D721Med (cell line): ENCODE measurements at places on chromosomes 1 and 21.

DNA sequence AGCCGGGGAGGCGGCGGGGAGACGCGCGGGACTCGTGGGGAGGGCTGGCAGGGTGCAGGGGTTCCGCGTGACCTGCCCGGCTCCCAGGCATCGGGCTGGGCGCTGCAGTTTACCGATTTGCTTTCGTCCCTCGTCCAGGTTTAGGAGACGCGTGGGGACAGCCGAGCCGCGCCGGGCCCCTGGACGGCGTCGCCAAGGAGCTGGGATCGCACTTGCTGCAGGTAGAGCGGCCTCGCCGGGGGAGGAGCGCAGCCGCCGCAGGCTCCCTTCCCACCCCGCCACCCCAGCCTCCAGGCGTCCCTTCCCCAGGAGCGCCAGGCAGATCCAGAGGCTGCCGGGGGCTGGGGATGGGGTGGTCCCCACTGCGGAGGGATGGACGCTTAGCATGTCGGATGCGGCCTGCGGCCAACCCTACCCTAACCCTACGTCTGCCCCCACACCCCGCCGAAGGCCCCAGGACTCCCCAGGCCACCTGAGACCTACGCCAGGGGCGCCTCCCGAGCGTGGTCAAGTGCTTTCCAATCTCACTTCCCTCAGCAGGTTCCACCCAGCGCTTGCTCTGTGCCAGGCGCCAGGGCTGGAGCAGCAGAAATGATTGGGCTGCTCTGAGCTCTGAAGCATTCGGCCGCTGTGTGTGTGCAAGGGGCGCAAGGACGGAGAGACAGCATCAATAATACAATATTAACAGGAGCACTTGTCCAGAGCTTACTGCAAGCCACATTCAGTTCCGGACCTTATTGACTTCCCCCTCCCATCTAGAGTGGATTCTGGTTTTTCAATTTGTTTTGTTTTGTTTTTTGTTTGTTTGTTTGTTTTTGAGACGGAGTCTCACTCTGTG is 10.3 kb downstream of the SIM2 start:
- no peak for DNase-seq

DNA sequence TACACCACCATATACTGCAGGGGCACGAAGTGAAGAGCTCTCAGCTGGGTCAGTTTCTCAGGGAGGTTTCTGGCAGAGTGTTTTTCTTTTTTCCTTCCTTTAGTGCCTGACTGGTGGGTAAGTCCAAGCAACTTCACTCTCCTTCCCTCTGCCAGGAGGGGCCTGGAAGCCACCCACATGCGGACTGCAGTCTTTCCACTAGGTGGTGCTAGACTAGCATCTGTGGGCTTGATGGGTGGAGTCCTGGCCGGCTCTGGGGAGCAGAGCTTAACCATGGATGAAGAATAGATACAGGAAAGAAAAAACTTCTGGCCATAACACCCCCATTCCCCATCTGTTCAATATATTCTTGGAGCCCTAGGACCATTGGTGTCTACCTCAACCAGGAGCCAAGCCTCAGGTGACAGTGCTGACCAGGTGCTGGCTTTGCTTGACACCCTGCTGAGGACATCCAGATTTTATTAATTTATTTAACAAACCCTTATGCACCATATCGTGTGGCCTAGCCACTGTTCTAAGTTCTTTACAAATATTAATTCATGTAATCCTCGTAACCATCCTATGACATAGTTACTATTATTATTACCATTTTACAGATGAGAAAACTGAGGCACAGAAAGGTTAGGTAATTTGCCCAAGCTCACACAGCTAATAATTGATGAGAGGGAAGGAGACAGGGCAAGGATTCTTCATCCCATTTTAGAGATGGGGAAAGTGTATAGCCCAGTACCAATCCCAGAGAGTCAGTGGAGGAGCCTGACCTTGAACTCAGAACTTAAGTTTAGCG is 126.7 kb upstream of the CSF3R start:
- DNase-seq: peak; percentile 75

GRCh38 chr1:114737314-114737849 is 20.4 kb downstream of the CSDE1 start:
- DNase-seq: no peak

DNA sequence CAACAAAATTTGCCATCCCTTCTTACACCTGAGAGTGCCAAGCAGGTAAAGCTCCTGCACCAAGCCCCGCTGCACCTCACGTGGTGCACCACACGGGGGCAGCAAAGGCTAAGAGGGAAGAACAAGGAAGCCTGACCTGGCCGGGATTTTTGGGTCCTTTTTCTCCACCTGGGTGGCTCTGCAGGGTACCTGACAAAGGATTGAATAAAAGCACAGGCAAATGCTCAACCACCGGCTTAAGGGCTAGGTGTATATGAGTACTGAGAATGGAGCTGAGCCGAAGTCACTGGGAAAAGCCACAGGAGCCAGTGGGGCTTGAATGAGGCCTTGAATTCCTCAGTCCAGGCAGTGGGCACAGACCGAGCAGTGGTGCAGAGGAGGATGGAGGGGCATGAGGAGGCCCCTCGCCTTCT is 36.4 kb downstream of the ZNF697 start:
- DNase-seq: peak; percentile 29

DNA sequence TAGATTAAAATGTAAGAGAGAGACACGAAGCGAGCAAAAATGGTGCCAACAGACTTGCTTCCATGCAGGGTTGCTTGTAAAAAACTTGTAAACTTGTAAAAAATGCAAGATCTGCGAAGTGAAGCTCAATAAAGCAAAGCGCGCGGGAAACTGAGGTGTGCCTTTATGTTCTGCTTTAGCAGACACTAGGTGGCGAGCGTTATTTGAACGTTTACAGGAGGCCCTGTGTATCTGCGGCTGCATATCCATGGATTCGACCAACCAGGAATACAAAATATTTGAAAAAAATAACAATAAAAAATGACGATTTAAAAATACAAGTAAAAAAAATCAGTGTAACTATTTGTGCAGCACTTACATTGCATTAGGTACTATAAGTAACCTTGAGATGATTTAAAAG is 1.5 kb downstream of the UBE2G2 start:
- DNase-seq: no peak

- no peak for DNase-seq
Measured at GRCh38 chr21:42538479-42539275, 25.0 kb downstream of the SLC37A1 start.

DNA sequence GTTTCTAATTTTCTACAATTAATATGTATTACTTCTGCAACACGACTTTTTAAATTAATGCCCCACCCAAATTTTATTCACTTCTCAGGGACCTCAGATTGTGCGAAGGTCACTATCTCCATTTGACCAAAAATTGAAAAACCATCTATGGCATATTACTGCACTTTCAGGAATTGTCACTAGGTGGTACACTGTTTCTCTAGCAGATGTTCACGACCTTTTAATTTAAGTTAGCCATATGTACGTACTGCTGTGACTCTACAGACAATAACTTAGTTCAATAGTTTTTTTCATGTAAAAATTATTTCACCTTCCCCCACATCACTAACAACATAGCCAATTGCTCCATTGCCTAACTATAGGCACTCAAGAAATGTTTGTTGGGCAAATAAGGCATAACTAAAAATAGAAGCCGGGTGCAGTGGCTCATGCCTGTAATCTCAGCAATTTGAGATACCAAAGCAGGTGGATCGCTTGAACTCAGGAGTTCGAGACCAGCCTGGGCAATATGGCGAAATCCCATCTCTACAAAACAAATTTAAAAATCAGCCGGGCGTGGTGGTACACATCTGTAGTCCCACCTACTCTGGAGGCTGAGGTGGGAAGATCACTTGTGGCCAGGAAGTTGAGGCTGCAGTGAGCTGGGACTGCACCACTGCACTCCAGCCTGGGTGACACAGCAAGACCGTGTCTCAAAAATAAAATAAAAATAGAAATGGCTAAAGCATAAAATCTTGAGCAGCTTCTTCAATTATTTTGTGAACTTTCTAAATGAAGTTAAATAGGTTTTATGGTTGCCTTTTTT is 75.7 kb upstream of the PKN2 start:
- no peak for DNase-seq

DNA sequence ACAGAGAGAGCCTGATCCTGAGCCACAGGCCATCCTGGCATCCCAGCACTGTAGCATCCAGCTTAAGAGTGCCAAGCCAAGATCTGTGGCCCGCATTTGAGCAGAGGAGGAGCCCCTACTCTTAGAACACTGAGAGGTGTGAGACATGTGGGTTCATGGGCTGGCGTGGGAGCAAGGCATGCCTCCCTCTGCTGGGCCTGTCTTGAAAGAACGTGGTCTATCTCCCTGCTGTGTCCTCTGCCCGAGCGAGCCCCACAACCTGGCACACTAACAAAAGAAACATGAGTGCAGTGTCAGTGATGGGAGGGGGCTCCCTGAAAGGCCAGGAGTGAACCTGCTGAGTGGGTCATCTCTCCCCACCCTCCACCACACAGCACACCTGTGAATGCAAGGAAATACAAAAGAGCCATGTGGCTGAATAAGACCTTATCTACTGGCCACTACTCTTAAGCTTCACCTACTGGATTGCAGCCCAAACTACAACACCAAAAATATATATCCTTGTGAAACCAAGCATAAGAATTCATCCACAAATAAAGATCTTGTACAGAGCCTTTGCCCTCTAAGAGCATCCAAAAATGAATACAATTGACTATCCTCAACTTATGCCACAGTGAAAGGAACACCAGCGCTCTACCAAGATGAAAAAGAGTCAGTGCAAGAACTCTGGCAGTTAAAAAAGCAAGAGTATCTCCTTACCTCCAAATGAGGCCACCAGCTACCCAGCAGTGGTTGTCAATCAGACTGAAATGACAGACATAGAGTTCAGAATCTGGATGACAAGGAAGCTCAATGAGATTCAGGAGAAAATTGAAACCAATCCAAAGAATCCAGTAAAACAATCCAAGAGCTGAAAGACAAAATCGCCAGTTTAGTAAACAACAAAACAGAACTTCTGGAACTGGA is 259.4 kb upstream of the DAB1 start:
- DNase-seq: no peak

DNA sequence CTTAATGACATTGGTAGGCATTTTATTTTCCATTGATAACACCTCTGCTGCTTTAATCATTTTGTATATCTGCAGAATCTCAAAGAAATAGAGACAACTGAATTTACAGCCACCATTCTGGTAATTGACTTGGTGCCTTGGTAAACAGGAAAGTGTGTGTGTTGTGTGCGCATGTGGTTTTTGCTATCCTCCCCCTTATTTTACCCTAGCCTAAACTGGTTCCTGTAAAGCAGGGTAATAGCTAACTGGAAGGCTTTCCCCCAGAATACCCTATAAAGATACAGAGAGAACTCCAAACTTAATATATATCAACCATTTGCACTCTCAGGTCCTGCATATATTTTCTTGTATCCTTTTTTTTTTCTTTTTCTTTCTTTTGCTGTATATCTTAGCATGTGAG is 149.5 kb upstream of the ADGRL4 start:
- DNase-seq: no peak

DNA sequence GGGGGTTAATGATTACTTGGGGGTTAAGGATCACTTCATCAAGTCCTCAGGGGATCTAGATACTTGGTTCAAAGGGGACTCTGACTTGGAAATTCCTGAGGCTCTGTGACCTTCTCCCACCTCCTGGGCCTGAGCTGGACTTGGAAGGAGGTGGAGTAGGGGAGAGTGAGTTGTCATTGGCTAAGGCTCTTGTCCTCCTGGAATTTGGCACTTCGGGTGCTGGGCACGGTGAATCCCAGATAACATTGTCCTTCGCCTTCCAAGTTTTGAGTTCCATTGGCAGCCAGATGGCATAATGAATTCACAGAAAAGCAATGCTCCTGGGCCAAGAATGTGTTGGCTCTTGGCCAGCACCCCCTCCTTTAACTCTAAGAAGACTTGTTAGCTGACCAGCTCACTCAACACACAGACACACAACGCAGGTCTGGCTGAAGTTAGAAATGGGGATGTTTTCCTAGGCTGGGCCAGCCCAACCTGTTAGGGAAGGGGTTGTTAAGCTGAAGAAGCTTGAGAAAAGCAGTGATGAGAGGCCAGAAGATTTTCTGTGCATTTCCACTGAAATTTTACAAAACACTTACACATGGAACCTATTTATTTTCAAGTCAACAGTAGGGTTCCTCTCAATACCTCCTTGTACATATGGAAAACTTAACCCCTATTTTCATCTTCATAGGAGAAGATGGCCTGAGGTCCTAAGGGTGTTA is 29.7 kb downstream of the SLC26A9 start:
- no peak for DNase-seq

- no peak for DNase-seq
Measured at GRCh38 chr1:1290238-1290731, 10.0 kb downstream of the SCNN1D start.

DNA sequence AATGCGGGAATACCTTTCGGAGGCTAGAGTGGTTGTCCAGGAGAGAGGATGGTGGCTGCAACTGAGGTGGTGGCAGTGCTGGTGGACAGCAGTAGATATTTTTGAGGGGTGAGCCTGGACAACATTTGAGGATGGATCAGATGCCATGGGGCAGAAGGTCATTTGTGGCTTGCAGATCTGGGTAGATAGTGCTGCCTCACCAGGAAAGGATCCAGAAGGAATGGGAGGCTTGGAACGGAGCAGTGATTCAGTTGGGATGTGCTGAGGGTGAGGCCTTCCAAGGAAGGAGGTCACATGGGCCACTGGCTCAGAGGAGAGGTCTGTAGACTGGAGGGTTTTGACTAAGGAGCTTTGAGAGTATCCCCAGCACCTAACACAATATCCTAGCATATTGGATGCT is 110.8 kb upstream of the KAZN start:
- DNase-seq: no peak

DNA sequence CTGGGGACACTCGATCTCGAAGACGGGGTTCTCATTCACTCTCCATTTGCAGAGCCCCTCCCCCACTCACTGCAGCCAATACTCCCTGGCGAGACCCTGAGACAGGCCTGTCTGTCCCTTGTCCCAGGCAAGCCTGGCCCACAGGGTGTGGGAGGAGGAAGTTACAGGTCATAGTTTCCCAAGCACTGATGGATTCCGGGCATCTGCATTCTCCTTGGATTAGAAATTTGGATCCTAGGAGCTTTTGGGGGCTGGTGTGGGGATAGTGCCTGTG is 11.3 kb downstream of the WNT3A start:
- no peak for DNase-seq

DNA sequence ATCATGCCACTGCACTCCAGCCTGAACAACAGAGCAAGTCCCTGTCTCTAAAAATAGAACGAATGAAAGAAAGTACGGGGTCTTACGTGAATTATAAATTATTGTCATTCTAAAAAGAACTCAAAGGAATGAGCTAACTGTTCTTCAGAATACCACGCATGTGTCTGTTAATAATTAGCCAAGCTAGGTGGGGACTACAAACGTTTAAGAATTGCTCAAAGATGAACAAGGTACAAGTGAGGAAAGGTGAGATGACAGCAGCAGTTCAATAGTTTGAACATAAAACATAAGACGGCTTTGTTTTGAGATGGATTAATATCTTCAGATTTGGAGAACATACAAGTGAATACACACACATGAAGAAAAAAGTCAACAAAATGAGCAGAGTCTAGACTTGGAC is 79.6 kb downstream of the UBR4 start:
- no peak for DNase-seq
